ENCODE measurements at places on chromosomes 11 and 22.
A peak's percentile ranks its signal among the peaks of the same experiment; 100 is the strongest.

GRCh38 chr22:47343611-47344010, 581.2 kb downstream of the TBC1D22A start:
- no peak for DNase-seq

DNA sequence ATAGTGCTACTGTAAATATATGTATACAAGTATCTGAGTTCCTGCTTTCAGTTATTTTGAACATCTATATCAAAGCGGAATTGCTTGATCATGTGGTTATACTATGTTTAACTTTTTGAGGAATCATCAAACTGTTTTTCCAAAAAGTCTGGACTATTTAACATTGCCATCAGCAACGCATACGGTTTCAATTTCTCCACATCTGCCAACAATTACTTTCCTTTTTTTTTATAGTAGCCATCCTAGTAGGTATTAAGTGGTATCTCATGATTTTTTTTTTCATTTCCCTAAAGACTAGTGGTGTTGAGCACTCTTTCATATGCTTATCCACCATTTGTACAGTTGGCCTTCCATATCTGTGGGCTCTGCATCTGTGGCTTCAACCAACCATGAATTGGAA, 1.3 kb upstream of the UBE4A start:
- DNase-seq, result no peak

DNA sequence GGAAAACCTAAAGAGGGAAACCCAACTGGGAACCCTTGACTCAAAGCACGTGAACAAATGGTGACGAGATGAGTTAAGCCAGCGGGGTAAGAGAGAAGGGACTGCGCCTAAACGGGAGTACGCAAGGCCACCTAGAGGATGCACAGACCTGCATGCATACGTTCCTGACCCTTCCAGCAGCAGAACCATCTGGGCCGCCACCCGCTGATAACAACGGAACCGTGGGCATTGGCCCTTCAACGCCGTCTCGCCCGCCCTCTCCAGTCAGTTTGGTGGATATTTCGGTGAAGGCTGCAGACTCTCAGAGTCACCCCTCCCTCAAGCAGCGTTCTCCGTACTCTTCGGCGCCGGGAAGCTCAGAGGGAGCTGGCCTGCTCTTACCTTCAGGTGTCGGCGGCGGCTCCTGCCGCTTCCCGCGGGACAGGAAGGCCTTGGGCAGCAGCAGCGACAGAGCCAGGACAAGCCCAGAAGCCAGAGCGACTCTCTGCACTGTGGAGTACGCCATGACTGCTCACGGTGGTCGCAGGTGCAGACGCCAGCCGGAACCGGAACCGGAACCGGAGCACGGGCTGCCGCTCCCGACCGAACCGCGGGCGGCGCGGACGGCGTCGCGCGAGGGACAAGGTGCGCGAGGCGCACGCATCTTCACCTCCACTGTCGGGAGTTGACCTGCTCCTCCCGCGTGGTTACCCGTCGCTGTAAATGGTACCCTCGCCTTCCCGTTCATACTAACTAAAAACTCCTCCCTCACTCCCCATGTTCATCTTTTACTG, at the start of gene RIC3:
RIC3 (minus strand) TSS at position 541 of the 773 bp plus-strand sequence; CDS start at position 505, 36 bp downstream.
- peak; percentile 37 for DNase-seq

DNA sequence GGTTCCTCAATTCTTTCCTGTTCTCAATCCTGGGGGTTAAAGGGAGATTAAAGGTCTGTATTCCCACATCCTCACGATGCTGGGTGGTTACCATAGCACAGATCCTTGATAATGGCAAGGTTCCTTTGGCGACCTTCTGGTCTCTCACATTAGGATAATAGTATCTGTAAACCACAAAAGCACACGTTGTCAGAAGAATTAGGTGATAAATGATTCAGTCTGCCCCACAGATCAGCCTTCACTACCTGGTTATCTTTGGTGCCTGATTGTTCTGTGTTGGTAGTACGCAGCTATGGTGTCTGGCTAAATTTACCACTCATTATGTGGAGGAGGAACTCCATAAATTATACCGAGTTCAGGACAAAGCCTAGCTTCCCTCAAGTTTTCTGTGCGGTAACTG, 78.4 kb downstream of the C2CD3 start:
- no peak for DNase-seq

- no peak for DNase-seq
Measured at GRCh38 chr11:19244084-19244483, 3.3 kb upstream of the E2F8 start.

DNA sequence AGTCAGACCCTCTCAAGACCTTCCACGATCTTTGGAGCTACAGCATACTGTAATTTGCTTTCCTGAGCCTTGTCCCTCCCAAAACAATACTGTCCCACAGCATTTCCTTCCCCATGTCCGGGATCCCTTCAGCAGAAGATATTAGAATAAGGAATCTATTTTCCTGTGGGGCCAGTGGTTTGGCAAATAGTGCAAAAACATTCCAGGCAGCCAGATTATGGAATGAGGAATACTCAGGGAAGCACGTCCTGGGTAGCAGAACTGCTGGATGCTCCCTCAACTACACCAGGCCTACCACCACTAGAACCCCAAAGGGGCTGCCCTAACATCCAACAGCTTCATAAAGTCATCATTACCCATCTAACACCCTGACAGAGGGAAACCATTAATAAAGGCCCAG, 61.5 kb downstream of the AAMDC start:
- DNase-seq, result no peak

GRCh38 chr11:69156673-69157155, 979 bp downstream of the SMIM38 start:
- no peak for DNase-seq

DNA sequence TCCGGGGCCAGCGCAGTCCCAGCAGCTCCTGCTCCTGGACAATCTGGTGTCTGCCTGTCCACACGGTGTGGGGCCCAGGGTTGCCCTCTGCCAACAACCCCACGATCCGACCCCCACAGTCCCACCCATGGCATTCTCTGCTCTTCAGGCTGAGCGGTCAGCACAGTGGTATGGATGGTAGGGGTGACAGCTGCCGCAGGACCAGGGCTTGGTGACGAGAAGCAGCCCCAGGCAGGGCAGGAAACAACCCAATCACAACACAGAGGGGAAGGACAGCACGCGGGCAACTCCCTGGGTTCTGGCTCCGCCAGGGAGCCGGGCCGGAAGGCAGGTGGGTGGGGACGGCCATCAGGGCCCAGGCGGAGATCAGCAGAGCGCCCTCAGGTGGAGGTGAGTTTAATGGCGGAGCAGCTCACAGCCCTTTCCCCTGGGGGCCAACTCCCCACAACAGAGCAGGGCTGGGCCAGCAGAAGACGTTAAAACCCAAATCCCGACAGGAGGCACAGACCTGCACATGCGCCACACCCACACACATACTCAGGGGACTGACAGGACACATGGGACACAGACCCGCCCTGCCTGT, 5.3 kb upstream of the CHADL start:
- no peak for DNase-seq

DNA sequence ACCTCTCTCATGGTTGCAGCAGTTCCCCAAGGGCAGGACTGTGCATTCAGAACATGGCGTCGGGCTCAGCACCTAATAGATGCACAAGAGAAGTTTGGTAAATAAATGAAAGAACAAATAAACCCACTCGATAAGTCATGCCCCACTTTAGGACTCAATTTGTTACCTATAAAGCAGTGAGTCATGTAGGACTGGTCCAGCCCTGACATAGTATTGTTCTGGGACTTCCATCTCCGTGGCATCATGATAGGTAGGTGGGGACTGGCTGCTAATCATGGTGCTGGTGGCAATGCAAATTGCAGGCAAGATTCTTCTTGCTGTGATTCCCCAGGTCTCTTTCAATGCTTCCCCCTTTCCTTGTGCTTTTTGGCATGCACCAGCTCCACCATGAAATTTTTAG, 118.2 kb upstream of the CSNK2A3 start:
- DNase-seq, result no peak

DNA sequence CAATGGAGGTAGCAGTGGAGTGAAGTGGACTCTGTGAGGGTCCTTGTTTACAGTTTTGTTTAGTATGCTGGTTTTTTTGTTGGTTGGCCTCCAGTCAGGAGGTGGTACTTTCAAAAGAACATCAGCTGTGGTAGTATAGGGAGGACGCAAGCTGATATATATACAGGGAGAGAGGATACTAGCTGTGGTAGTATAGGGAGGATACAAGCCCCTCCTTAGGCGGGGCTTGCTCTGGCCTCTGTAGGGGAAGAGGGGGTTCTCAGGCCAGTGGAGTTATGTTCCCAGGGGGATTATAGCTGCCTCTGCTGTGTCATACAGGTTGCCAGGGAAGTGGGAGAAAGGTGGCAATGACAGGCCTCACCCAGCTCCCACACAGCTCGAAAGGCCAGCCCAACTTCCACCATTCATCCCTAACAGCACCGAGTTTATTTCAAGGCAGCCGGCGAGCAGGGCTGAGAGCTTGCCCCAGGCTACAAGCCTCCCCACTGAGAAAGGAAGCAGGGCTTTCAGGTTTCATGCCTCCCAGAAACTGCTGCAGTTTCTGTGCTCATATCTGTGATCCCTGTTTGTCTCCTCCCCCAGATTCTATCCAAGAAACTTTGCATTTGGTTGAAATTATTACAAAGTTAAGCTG, 10.4 kb downstream of the OR52E6 start:
- no peak for DNase-seq

DNA sequence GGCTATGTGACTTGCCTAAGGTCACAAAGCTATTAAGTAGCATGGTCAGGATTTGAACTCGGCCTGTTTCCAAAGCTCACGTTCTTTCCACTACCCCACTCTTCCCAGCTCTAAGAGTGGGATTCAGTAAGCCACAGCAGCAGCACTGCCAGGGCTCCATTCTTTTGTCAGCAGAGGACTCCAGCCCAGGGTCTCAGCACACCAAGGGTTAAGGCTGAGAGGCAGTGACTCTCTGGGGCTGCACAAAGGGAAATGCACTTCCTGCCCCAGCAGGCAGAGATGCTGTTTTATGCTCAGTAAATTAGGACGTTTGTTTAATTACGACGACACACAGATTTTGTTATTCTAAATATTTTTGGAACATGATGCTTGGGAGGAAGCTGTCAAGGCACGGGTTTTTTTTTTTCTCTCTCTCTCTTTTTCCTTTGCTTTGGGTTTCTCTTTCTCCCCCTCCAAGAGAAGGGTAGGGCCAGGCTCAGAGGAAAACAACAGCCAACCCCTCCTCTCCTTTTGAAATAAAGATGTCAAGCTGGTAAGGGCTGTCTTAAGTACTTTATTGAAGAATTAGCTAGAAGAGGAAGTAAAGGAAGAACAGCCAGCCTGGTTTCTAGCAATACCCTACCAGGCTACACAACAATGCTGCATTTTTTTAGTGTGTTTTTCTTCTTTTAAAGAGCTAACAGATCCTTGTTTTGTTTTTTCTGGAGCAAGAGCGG, 2.8 kb downstream of the MYH9 start:
- no peak for DNase-seq

DNA sequence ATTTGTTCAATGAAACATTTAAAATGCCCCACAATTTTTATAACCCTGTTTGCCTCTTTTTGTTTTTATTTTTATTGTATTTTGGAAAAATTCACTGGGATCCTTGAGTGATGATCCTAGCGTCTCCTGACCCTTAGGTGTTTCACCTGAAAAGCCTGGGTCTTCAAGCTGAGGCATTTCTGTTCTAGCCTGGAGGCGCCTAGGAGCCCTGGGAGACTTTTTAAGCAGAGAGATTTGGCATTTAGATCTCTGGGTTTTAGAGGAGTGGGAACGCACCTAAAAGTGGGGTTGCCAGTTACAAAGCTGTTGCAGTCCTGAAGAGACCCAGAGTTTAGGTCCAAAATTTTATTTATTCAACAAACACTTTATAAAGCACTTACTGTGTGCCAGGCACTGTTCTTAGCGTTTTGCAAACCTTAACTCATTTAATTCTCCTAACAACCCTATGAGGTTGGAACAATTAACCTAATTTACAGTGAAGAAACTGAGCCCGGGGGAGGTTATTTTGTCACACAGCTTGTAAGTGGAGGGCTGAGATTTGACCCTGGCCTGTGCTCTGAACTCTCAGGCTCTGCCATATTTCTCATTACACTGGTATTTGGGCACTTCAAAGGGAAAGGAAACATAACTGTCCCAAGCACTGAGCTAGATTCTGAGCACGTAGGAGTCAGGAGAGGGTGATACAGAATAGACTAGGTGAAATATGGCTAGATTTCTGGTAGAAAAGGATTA, 834 bp upstream of the FADS1 start:
- no peak for DNase-seq
